GM04503 (cell line): ENCODE measurements at places on chromosomes 5 and 9.
A peak's percentile ranks its signal among the peaks of the same experiment; 100 is the strongest.

GRCh38 chr5:14077501-14077900 is 65.6 kb upstream of the TRIO start:
- no peak for DNase-seq

- no peak for DNase-seq
Measured at GRCh38 chr5:1911773-1912235, 29.1 kb upstream of the IRX4 start.

DNA sequence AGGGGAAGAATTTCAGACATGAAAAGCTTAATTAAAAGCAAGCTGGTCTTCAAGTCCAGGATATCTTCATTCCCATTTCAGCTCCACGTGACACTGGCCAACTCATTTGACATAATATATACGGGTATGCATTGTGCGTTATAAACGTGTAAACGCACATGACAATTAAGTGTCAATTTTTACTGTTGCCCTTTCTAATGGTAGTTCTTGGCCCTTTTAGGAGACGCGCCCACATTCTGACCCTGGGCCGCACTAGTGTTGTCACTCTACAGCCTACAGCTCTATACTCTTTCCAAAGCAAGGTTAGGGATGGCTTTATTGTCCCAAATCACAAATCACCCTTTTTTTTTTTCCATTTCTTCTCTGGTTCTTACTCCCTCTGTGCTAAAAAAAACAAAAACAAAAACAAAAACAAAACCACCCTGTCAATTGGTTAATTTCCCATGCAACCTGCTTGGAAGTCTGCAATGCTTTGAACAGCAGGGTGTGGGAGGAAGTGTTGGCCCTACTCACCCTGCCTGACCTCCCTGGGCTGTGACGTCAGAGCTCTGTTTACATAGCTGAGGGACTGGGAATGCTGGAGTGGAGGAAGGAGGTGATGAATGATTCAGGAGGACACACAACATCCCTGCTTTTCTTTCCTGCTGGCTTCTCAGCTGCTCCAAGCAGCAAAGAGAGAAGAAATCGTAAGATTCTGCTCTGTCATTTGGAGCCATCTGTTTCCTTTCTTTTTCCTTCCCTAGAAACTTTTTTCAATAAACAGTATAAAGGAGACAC is 19.3 kb downstream of the RFK start:
- DNase-seq: peak; percentile 81

- no peak for DNase-seq
Measured at GRCh38 chr5:172542651-172543131, 88.4 kb upstream of the SH3PXD2B start.

DNA sequence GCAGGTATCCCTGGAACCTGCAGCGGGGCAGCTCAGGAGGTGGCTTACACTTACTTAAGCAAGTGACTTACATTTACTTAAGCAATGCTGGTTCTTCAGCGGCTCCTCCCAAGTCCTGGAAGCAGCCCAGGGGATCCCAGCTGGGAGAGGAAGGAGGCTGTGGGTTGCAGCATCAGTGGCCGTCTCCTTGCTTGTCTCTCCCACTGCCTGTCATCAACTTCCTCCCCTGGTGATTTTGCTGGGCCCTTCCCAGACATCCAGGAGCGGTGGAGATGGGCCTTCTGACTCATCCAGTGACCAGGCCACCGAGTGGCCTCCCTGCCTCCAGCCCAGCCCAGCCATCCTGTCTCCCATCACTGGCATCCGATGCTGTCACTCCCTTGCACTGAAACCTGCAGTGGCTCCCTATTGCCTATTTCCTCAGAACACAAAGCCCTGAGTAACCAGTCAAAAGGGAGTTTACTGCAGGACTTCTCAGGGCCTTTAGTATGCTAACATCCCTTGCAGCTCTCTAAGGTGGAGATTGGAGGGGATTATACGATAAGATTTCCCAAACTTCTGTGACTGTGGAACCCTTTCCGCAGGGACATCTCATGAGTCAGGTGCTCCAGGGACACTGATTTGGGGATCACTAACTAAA is 155.9 kb upstream of the PHYKPL start:
- DNase-seq: peak; percentile 52

DNA sequence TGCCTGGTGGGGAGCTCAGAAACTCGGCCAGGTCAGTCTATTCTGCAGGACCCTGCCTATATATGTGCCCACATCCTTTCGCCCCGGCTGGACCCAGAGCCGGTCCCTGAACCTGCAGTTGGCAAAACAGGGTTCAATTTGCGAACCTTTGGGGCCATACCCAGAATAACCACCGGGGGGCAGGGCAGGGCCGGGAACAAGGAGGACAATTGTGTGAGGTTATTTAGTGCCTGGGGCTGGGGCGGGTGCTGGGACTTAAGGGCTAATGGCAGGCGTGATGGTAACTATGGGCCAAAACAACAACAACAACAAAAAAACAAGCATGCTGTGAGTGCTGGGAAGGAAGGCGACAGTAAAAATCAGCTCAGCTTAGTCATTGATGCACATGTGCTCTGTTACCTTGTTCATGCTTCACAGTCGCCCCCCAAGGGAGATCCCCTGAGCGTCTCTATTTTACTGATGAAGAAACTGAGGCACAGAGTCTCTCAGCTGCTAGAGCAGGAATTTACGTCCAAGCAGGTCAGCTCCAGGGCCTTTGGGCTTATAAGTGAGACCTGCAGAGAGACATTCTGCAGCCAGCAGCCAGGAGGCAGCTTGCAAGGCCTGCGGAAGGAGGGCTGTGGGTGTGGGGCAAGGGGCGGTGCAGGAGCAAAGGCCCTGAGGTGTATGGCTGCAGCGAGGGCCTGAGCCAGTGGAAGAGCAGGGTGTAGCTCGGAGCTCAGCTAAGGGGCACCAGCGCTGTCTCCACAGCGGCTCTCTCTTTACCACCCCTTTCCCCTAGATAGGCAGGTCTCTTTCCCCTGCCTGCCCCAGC is 106.0 kb downstream of the PHF2 start:
- no peak for DNase-seq
